ENCODE measurements at places on chromosomes 7 and 10. TPM values are rescaled to one million over a fixed set of nuclear protein-coding genes. Genes with fewer than 3 reads are reported as not detected.

The PIK3CG gene
- total RNA-seq = not detected

The TUBAL3 gene
- total RNA-seq = 1.5 TPM

The SGMS1 gene
- total RNA-seq = 37.7 TPM

The NEBL gene
- total RNA-seq = 0.16 TPM

The PNLIPRP2 gene
- total RNA-seq = not detected

The NUP42 gene
- 19.0 TPM for total RNA-seq

The SVOPL gene
- not detected for total RNA-seq

The MTERF1 gene
- 5.1 TPM for total RNA-seq

The JCAD gene
- total RNA-seq = under 0.01 TPM

The HOXA11 gene
- total RNA-seq = 1.3 TPM

The PDSS1 gene
- total RNA-seq = 10.7 TPM

The TCERG1L gene
- total RNA-seq = 0.31 TPM

The ZNF117 gene
- total RNA-seq = 0.15 TPM

The KLF14 gene
- not detected for total RNA-seq

The GRID2IP gene
- 0.16 TPM for total RNA-seq

The TMEM72 gene
- not detected for total RNA-seq

The GLRX3 gene
- 117 TPM for total RNA-seq

The EVX1 gene
- total RNA-seq = not detected

The CAMK2B gene
- 0.04 TPM for total RNA-seq

The CUBN gene
- total RNA-seq = under 0.01 TPM

The VGF gene
- 0.08 TPM for total RNA-seq

The GNAT3 gene
- not detected for total RNA-seq

The CACNB2 gene
- total RNA-seq = not detected

The TAS2R41 gene
- not detected for total RNA-seq

The RNF148 gene
- not detected for total RNA-seq

The TRIM74 gene
- total RNA-seq = not detected

The DMBT1 gene
- 0.27 TPM for total RNA-seq

The ANKRD61 gene
- not detected for total RNA-seq

The AS3MT gene
- 3.2 TPM for total RNA-seq

The GIMAP4 gene
- not detected for total RNA-seq

The C10orf62 gene
- not detected for total RNA-seq

The HSPA12A gene
- total RNA-seq = 3.7 TPM

The GPR37 gene
- total RNA-seq = 0.34 TPM

The TMEM178B gene
- total RNA-seq = under 0.01 TPM

The OR2A1 gene
- not detected for total RNA-seq

The ANXA8L1 gene
- 196 TPM for total RNA-seq

The NOS3 gene
- total RNA-seq = 1.8 TPM

The SEPTIN7 gene
- 195 TPM for total RNA-seq

Data from hair follicular keratinocyte (primary cell).